ENCODE measurements at places on chromosomes 2 and 18.

- no peak for DNase-seq
Observed at GRCh38 chr18:6269660-6270332, 144.9 kb downstream of the L3MBTL4 start.

GRCh38 chr2:224284134-224284946, 117.6 kb downstream of the FAM124B start:
- peak; percentile 40 for DNase-seq

DNA sequence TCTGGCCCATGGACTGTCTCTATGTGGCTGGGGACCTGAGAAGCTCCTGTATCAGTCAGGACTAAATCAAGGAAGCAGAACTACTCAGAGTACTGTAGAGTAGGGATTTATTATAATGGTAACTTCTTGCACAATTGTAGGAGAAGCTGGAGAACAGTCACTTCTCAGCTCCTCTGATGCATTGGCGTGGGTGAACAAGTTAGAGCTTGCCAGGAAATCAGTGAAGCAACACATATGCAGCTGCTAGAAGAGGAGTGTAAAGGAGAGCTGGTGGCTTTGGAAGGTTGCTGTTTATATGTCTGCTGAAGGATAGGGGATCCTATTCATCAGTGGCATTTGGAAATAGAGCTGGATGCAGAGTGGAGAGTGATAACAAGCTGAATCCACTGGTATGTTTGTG, 215.5 kb upstream of the CWC22 start:
- DNase-seq = peak; percentile 65

- DNase-seq = no peak
Observed at GRCh38 chr2:25819597-25820039, 58.7 kb downstream of the ASXL2 start.

DNA sequence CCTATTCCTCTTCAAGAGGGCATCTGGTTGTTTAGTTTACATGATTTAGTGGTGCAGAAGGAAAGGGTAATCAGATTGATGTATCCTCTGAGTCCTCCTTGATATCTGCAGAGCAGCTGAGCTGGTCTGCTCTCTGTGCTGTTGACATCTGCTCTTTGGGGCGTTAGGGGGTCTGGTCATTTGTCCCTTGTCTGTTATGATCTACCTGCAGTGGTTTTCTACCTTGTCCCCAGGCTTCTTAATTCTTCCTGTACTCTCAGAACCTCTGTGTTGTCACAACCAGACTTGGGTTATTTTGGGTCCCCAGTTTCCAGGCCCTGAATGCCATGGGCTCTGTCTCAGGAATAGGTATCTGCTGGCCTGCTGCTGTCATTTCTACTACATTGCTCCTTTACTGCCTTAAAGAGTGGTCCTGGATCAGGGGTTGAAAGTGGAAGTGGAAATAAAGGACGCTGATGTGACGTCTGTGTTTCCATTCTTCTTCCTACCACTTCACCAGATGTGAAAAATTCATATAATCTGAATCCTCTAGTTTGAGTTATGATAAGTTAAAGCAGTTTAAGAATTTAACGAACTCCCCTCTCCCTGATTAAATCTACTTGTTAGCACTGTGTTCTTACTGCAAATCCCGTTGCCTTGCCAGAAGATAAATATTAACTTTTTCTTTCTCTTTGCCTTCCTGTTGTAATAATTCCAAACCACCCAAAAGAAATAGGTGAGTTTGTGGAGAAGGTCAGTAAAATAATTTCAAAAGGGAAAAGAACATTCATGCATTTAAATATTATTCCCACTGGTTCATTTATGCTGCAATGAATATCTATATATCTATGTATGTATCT, 16.6 kb upstream of the CPS1 start:
- DNase-seq = no peak

DNA sequence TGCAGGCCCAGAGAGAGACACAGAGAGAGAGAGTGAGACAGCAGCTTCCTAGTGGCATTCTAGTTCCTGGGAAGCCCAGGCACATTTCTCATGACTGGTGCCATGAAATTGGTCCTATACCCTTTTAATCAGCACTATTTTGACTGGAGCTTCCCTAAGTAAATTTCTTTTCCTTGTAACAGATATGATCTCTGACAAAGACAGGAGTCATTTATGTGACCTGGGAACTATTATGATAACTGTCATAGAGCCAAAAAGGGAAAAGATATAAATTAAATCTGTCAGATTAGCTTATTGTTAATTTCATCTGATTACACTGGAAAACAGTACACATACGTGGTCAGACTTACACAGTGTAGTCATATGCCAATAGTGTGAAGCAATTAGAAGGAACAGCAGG, 161.3 kb upstream of the HNRNPA3 start:
- no peak for DNase-seq
